ENCODE measurements at places on chromosomes 16 and 17. TPM values are rescaled to one million over a fixed set of nuclear protein-coding genes. Genes with fewer than 3 reads are reported as not detected.

Gene MYH13
- under 0.01 TPM for total RNA-seq

Gene HSF5
- 0.90 TPM for total RNA-seq

Gene CHST5
- not detected for total RNA-seq

Gene AANAT
- not detected for total RNA-seq

Gene NOG
- total RNA-seq = 1.3 TPM

Gene FMNL1
- 16.7 TPM for total RNA-seq

Gene ITGB4
- 4.3 TPM for total RNA-seq

Gene CYBA
- 200 TPM for total RNA-seq

Gene CBX4
- total RNA-seq = 26.9 TPM

Gene KNOP1
- 16.4 TPM for total RNA-seq

Gene ITGAX
- total RNA-seq = 3.5 TPM

Gene TEX2
- total RNA-seq = 8.0 TPM

Gene TERB1
- 0.09 TPM for total RNA-seq

Gene GGT6
- 0.90 TPM for total RNA-seq

Gene KRTAP4-5
- not detected for total RNA-seq

Gene P2RX1
- total RNA-seq = 3.6 TPM

Gene GPR139
- not detected for total RNA-seq

Gene MMP15
- 1.2 TPM for total RNA-seq

Gene SULT1A2
- 0.66 TPM for total RNA-seq

Gene SLC9A5
- 0.09 TPM for total RNA-seq

Gene HEATR9
- 0.05 TPM for total RNA-seq

Gene PSMB3
- total RNA-seq = 432 TPM

Gene CDH3
- total RNA-seq = 45.6 TPM

Gene FAM20A
- total RNA-seq = 3.7 TPM

Gene DNASE1L2
- total RNA-seq = 0.99 TPM

Gene NPB
- total RNA-seq = 1.7 TPM

Gene VAT1L
- total RNA-seq = 0.24 TPM

Gene OTOA
- total RNA-seq = 0.28 TPM

Gene EME1
- total RNA-seq = 7.7 TPM
